ENCODE measurements at places on chromosomes 11 and 22.

DNA sequence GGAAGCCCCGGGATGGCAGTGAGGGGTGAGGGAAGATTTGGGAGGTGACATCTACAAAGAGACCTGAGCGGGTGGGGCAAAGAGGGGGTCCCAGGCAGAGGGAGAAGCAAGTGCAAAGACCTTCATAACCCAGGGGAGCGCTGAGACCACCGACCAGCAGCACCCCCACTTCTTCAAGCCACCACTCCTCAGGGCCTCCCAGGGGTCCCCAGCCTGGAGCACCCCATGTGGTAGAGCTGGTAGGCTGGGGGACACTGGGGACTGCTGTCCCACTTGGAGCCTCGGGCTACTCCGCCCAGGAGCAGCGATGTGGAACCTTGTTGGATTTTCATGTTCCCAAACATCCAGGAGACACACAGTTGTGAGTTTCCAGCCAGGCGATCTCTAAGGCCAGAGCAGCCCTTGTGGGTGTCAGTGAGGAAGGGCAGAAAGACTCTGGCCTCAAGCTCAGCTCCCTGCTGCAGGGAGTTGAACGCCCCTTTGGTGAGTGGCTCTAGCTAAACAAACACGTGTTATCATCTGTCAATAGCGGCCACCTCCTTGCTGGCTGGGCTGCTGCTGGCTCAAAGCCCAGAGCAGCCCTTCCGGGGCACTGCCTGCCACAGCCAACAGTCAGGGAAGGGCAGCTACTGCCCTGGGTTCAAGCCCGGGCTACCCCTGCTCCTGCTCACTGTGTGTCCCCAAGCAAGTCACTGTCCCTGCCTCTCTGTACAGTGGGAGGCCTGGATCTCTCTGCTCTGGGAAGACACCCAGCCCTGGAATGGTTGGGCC is 25.7 kb upstream of the CHKA start:
- no peak for DNase-seq

DNA sequence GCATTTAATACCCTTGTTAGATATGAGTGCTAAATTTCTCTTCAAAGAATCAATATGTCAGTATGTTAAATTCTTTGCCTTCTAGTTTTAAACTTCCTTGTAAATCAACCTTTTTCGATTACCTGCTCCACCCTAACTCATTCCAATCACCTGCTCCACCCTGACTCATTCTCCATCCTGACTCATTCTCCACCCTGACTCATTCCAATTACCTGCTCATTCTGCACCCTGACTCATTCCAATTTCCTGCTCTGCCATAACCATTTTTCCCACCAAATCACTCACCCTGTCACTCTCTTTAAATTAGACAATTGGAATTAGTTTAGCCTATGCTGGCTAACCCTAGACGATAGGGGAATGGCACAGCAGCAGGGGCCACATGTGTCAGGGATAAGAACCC is 519.5 kb upstream of the LRRC4C start:
- DNase-seq: no peak

DNA sequence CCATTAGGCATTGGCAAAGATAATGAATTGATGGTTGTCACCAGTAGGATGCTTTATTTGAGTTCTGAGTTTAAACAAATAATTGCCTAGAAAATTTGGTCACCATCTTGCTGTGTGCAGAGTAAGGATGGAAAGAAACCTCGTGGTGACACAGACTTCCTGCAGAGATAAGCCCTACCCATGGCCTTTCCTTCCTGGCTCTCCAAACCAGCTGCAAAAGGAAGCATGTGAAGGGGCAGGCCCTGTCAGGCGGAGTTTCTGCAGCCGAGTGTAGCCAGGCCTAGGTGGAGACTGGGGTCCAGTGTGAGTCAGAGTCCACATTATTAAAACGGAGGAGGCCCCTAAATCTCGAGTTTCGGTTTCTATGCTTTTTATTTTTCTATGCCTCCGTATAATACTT is 83.1 kb upstream of the ADSL start:
- DNase-seq: no peak

DNA sequence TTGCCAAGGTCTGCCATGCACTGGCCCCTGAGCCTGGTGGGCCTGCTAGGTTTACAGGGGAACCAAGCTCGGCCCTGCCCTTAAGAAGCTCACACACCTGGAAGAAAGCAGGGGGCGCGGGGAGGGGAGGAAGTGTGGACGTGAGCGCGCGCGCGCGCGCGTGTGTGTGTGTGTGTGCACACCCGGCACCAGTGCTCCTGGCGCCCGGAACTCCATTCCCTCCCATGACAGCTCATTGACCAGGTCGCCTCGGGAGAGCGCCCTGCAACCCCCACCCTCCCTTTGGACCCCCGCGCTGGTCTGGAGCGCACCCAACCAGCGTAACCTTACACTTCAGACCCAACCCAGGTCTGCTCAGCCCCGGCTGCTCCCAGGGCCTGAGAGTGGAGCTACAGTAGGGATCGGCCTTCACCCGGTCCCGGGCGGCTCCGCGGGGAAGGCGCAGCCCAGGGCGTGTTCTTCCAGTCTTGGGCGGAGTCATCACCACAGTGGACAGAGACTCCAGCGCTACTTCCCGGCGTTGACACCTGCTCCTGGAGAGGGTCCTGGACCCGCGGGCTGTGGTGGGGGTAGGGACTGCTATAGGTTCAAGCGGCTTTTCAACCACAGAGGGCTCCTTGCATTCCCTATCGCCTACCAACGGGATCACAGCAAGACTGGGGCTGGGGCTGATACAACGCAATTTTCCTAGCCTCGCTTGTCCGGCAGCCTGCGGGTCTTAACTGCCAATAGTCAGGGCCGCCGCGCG is 1.5 kb downstream of the GALNT18 start:
- DNase-seq: peak; percentile 6

Data from stimulated activated CD4-positive, alpha-beta T cell treated with anti-CD3 and anti-CD28 coated beads, Interleukin-12 subunit alpha, Interleukin-12 subunit beta, amount 100 ng/mL, for 24 hours (primary cell).